ENCODE measurements at places on chromosomes 7 and 10. TPM values are rescaled to one million over a fixed set of nuclear protein-coding genes. Genes with fewer than 3 reads are reported as not detected.

The CAMK2B gene
- 1.3 TPM for total RNA-seq

The CYP2C19 gene
- total RNA-seq, result not detected

The TYSND1 gene
- total RNA-seq, result 7.4 TPM

The ARHGAP21 gene
- total RNA-seq, result 153 TPM

The SLC13A1 gene
- total RNA-seq, result not detected

The CYP3A7 gene
- not detected for total RNA-seq

The PTF1A gene
- not detected for total RNA-seq
